Activated naive CD4-positive, alpha-beta T cell treated with anti-CD3 and anti-CD28 coated beads, Interleukin-2, amount 10 ng/mL, durations not matched to agents 7 days and 5 days (primary cell): ENCODE measurements at places on chromosomes 2 and 18.

- DNase-seq: no peak
Observed at GRCh38 chr2:111095434-111095833, 25.3 kb upstream of the BCL2L11 start.

- peak; percentile 38 for DNase-seq
Observed at GRCh38 chr2:218733171-218734021, 22.8 kb downstream of the TTLL4 start.

DNA sequence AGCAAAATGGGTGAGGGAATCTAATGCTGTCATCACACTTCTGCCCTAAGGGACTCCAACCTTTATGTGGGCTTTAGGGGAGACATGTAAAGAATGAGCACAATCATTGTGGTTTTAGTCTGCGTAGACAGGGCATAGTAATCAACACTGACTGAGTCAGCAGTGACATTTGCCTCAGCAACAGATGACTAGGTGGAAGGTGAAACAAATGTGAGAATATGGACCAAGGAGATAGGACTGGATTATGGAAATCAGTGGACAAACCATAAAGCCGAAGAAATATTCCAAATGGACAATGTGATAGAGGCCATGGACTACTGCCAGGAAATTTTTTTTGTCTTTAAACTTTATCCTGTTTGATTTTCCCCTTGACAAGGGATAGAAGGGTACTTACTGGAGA is 83.9 kb downstream of the PDK1 start:
- DNase-seq: no peak

- DNase-seq: no peak
Observed at GRCh38 chr2:155733091-155733853, 599.2 kb downstream of the NR4A2 start.

- DNase-seq: no peak
Observed at GRCh38 chr2:237670641-237671040, 43.3 kb downstream of the LRRFIP1 start.

- DNase-seq: no peak
Observed at GRCh38 chr2:161488879-161489278, 72.8 kb downstream of the TBR1 start.

- DNase-seq: no peak
Observed at GRCh38 chr2:118529908-118530599, 317.4 kb downstream of the EN1 start.

GRCh38 chr2:25521665-25522387 is 151.6 kb downstream of the DTNB start:
- peak; percentile 57 for DNase-seq

- no peak for DNase-seq
Observed at GRCh38 chr2:107801498-107801897, 25.2 kb upstream of the RGPD4 start.

DNA sequence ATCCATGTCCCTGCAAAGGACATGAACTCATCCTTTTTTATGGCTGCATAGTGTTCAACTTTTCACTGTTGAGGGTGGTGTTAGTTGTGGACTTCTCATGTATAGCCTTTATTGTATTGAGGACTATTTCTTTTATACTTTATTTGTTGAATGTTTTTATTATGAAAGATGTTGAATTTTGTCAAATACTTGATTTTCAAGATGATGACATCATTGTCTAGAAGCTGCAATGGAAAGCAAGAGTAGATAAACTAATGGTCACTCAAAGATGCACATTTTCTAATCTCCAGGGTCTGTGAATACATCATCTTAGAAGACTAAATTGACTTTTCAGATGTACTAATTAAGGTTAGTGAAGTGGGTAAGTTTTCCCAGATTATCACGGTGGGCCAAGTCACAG is 1117.0 kb downstream of the DSC3 start:
- DNase-seq: no peak

DNA sequence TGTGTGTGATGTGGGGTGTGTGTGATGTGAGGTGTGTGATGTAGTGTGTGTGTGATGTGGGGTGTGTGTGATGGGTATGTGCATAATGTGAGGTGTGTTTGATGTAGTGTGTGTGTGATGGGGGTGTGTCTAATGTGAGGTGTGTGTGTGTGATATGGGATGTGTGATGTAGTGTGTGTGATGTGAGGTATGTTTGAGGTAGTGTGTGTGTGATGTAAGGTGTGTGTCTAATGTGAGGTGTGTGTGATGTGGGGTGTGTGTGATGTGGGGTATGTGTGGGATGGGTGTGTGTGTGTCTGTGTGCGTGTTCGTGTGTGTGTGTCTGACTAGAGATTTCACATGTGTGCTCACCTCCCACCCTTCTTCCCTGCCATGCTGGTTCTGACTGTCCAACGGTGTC is 56.3 kb downstream of the TWIST2 start:
- no peak for DNase-seq

DNA sequence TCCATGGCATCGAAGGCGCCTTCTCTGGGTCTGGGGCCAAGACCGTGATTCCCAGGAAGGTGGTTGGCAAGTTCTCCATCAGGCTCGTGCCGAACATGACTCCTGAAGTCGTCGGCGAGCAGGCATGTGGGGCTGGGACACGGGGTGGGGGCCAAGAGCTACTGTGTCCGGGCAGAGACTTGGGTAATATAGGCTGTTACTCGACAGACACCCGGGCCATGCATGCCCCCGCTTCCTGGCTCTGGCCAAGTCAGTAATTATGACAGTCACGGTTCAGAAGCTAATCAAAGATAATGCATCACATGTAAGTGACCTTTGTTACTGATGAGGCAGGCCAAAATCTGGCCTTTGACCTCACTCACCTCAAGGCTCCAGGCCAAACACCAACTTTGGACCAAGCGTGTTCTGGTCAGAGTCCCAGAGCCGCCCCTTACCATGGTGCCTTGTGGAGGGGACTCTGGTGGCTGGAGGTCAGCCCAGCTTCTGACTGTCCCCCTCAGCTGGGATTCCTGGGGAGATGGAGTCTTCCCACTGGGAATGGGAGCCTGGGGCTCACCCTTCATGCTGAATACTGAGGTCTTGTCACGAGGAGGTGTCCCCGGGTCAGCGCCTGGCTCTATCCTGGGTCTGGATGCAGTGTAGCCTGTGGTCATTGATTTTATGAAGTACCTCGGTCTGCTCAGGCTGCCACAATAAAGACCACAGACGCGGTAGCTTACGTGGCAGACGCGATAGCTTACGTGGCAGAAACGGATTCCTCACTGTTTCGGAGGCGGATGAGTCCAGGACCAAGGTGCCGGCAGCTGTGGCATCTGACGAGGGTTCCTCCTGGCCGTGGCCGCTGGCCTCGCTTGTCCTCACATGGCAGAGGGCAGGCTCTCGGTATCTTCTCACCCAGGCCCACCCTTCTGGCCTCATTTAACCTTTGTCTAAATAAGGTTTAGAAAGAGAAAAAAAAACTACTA is 17.7 kb upstream of the CNDP1 start:
- no peak for DNase-seq

- no peak for DNase-seq
Observed at GRCh38 chr18:49874238-49874637, 60.9 kb upstream of the ACAA2 start.

DNA sequence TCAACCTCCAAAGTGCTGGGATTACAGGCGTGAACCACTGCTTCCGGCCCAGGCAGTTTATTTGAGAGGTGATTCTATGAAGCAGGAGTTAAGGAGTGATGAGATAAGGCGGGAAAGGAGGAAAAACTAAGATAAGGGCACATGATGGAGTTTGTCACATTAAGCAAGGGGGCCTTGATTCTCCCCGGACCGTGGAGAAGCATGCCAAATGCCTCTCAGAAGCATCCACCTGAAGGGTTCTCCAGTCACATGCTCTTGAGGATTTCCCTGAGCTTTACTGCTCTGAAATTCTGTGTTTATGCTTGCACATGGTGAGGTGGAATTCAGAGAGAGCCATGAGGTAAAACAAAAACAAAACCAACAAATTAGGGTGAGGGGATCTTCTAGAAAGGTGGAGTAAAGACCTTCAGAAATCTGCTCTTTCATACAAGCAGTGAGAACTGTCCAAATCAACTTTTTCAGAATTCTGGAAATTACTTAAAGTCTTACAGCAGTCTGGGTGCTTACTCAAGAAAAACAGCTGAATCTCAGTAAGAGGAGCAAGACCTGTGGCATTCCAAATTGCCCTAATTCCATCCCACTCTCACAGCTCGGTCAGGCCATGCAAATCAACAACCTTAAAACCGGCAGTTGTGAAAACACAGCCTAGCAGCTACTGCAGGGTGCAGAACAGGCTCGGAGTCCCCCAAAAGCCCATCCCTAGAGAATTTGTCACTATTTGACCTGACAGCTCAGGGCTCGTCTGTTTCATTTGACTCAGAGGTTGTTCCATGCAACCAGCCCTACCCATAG is 69.1 kb upstream of the CTLA4 start:
- DNase-seq: no peak

GRCh38 chr2:98875081-98875728 is 60.8 kb downstream of the CRACDL start:
- no peak for DNase-seq

DNA sequence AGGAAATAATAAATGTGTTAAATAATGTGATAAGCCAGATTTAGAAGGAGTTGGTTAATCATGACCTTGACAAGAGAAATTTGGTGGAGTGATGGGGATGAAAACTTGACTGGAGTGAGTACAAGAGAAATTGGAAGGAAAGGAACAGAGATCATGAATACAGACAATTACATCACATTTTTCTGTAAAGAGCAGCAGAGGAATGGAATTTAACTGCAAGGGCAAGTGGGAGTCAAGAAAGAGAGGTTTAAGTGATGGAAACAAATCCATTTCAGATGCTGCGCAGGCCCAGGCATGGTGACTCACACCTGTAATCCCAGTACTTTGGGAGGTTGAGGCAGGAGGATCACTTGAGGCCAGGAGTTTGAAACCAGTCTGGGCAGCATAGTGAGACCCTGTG is 46.7 kb downstream of the ICA1L start:
- no peak for DNase-seq

- no peak for DNase-seq
Observed at GRCh38 chr18:35455926-35456763, 41.6 kb downstream of the INO80C start.

DNA sequence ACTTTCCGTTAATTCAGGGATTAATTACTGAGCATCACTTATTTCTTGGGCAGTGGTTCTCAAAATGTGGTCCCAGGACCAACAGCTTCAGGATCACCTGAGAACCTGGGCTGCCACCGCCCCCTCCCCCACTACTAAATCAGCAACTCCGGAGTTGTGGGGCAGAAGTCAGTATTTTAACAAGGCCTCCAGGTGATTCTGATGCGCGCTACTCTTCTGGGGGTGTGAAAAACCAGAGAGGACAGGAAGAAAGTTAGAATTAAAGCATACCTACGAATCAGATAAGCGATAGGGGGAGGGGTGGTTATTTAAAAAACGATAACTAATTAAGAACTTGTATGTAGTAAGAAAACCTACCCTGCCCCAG is 319 bp downstream of the ZSCAN30 start:
- DNase-seq: peak; percentile 50

DNA sequence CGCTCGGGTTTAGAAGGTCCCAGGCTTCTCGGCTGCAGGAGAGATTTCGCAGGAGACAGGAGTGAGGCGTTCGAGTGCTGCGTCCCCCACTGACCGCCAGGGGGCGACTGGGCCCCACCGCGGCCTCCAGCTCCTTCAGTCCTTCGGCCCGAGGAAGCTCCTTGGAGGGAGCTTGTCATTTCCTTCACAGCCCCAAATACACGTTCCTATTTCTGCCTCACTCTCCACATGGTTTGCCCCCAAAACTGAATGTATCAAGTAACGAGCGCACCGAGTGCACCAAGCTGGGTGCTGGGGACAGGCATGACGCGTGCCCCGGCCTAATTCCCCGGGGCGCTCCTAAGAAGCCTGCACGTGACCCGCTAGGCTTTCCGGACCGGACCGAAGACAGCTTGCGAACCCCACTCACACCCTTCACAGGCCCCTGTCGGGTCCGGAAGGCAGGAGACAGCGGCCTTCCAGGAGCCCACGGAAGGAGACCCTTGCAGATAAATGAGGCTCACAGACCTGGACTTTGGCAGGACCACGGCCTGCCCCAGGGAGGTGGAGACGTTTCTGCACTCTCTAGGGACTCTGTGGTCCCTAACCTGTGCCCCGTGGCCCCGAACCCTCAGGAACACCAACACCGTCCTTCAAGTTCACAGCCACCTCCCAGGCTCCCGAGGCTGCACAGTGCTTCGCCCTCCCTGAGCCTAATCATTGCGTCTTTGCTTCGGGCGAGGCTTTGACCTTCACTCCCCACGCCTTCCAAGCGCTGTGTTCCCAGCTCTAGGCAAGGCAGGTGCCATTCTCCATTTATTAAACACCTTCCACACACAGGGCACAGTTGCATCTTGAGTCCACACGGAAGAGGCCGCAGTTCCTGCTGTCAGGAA is 13.0 kb upstream of the FAHD2A start:
- DNase-seq: peak; percentile 69

GRCh38 chr2:100142393-100142792 is at the start of gene AFF3:
Gene AFF3, minus strand, starts transcription at chr2:100142590. Its CDS starts 38,136 bp downstream, at chr2:100104454.
- peak; percentile 75 for DNase-seq

DNA sequence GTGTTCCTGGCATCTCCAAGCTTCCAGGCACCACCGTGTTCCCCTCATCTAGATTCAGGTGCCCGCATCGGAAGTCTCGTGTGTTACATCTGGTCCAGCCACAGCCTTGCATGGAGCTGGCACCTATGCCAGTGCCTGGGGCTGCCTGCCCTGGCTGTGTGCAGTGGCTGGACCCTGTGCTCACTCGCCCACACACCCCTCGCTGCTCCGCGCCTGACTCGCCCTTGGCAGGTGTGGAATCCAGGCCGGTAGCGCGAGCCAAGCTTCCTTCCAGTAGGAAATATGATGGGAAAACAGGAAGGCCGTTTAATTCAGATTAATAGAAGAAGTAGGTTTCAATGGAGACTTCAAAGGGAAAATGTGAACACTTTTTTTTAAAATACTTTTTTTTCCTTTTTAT is 78.0 kb downstream of the PTPN4 start:
- DNase-seq: no peak

DNA sequence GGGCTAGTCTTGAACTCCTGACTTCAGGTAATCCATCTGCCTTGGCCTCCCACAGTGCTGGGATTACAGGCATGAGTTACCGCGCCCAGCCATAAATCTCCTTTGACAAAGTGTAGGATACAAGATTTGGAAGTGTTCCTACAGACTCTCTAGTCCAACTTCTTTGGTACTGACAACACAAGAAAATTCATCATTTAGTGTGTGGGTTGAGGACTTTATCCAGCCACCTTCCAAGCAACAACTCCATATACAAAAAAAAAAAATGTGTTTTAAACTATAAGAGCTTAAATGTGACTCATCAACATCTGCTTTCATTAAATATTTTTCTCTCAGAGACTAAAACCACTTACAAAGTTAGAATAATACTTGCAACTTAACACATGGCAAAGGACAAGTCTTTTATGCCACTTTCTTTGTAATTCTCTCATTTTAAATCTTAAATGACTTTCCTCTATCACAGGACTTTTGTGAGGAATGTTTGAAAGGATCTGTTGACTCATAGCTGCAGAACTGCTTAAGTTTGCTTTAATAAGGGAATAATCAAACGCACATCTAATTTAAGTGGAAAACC is 46.2 kb upstream of the ITGAV start:
- no peak for DNase-seq
